ENCODE measurements at places on chromosomes 2 and 18.

- DNase-seq: no peak
Measured at GRCh38 chr18:75016025-75016717, 192.8 kb downstream of the PTGR3 start.

- no peak for DNase-seq
Measured at GRCh38 chr2:60555783-60556139, 2.3 kb upstream of the BCL11A start.

- DNase-seq: peak; percentile 24
Measured at GRCh38 chr18:24910221-24910620, 441.7 kb downstream of the ZNF521 start.

DNA sequence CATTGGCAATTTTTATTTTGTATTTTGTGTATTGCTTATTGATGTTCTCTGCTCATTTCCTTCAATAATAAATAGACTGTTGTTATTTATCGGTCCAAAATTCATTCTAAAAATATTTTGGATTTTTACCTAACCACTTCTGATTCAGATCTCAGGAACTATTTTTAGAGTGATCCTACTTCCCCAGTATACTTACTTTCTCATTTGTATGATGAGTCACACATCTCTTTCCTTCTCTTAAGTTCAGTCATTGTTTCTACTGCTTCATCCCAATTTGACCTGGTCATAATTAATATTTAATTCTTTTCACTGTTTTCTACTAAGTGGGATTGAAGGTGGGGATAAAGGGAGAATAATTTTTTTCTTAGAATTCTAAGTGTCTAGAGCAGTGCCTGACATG lies 75.1 kb downstream of the AGPS start:
- no peak for DNase-seq

GRCh38 chr2:72271276-72271614 lies 123.6 kb upstream of the CYP26B1 start:
- DNase-seq: no peak

DNA sequence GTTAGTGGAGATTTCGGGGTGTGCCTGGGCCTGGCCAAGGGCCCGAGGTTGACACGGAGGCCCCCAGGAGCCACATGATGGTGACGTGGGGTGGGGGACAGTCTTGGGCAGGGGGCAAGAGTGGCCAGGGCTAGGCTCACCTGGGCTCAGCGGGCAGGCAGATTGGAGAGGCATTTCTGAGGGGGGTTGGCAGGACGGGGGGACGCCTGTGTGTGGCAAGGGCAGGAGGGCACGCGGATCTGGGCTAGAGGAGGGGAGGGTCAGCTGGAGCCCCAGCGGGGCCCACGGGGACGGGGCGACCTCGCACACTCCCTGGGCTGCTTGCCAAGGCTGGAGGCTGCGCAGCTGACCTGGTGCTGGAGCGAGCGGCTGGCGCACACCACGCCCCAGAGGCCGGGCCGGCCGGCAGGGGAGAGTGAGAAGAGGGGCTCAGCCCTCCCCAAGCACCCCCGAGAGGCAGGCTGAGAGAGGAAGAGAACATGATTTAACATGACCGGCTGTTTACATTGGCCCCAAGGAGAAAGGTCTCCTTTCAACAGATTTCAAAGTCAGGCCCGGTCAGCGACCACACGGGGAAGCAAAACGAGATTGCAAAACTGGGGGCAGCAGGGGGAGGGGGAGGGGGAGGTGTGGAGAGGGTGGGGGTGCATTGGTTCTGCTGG lies 38.0 kb upstream of the SNED1 start:
- no peak for DNase-seq

DNA sequence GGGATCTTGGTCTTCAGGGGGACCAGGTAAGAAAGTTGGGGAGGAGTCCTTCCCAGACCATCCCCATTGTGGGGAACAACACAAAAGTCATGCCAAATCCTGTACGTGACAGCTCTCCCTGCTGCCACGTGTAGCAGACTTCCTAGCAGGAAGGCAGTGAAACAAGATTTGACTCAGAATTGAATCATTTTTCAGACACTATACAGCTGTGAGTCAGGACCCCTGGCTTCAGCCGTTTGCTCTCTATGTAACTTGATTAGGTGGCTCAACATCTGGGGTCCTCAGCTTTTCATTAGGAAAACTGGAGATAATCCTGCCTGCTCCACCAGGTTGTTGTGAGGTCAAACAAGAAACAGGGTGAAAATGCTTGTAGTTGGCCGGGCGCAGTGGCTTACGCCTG lies 32.9 kb upstream of the PDCL3 start:
- no peak for DNase-seq

GRCh38 chr18:79507546-79508480 lies 112.1 kb downstream of the NFATC1 start:
- DNase-seq: no peak

GRCh38 chr2:238904716-238905115 lies 56.8 kb downstream of the TWIST2 start:
- no peak for DNase-seq

- DNase-seq: no peak
Measured at GRCh38 chr2:69565431-69565839, 78.1 kb downstream of the AAK1 start.

DNA sequence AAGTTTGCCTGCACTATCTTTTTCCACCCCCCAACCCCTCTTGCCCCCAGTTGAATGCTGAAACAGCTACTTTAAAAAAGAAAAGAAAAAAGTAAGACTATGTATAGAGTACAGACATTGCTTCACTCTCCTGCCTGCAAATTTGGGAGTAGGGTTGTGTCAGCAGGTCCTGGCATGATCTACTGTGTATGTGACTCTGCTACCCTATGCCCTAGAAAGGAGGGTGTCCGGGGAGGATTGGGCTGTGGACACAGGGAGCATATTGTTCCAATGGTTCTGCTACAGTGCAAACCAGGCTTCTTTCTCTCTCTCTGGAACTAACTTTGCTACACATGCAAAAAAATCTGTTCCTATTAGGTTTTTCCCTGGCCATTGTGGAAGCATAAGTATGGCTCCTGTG lies 9.9 kb upstream of the ZEB2 start:
- DNase-seq: no peak

DNA sequence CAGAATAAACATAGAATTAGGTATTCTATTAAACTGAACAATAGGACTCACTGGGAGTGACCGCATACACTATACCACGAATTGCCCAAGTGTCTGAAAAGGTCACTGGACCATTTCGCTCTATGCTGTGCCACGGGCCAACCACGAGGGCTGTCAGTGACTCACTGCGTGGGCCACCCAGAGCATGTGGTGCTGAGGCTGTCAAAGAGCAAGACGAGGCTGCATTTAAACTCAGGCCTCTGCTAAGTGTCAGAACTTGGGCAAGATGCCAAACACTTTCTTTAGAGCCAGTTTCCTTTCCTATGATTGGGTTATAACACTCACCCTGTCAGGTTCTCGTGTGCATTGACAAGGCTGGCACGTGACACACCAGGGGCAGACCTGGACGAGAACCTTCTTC lies 97.5 kb downstream of the SH3YL1 start:
- no peak for DNase-seq

DNA sequence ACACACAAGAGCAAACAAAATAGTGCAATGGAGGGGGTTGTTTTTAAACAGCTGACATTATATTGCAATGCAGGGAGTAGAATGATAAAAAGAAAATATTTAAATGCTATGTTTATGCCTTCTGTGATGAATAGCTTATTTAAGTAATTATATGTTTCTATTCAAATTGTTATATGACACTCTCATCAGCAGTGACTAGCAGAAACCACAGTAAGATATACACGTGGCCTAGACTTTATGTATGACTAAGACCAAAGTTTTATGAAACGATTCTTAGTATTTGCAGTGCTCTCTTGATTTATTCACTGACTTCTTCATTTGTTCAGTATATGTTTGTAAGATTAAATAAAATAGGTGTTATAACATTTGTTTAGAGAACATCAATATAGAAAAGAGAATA lies 26.1 kb upstream of the C1D start:
- DNase-seq: no peak

DNA sequence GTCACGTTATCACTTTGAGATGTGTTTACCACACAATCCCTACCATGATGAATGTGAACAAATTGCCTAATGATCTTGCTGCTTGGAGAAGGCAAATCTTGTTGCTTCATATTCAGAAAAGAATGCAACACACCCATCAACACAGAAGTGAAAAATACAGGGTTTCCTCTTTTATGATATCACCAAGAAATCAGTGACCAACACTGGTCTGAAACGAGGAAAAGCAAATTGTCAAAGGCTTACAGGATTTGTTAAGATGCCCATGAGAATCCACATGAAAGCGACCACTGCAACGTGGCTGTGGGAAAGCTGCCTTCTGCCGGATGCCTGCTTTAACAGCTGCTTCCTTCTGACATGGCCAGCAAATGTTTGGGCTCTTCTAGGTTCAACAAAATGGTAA lies 397.6 kb upstream of the LRATD1 start:
- DNase-seq: no peak

GRCh38 chr2:101291973-101292372 lies 16.5 kb downstream of the RNF149 start:
- no peak for DNase-seq

DNA sequence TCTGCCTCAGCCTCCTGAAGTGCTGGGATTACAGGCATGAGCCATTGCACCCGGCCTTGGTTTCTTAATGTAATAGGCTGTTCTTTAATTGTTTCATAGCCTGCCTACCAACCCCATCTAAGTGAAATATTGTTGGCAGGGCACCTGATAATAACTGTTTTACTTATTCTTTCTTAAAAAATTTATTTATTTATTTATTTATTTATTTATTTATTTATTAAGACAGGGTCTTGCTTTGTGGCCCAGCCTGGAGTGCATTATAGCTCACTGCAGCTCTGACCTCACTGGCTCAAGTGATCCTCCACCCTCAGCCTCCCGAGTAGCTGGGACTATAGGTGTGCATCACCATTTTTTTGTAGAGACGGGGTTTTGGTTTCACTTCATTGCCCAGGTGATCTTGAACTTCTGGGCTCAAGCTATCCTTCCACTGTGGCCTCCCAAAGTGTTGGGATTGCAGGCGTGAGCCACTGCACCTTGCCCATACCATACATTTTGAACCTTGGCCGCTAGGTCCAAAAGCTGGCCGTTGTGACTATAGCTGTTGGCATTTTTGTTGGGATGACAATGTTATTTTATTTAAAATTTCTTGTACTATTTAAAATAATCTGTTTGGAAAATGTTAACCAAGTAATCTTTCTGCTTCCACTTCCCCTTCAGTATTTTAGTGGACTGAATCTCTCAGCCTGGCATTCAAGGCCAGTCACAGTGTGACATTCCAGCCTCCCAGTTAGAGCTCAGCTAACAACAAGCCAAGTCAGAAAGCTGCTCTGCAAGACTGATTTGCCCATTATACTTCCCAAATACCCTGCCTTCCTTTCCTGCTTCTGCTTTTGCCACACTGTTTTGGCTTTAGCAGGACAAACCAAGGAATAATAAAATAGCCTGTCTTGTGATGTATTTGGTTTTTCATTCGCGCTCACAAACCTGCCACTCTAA lies 52.4 kb downstream of the BABAM2 start:
- DNase-seq: no peak

DNA sequence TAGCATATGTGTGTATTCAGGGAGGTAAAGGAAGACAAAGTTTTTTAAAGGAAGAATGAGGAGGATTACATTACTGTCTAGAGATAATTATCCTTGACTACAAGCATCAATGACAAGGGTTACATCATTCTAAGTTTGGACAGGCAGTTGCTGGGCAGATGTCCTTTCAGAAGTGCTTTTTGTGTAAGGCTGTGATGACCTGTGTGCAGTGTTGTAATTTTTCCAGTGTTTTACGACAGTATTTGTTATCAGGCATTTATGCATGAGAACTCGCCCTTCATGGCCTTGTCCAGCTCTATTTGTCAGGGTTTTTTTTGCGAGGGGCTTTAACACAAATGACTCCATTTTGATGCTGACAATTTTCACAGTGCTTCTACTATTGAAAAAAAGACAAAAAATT lies 658.3 kb upstream of the NXPH2 start:
- DNase-seq: no peak

- DNase-seq: no peak
Measured at GRCh38 chr2:191187105-191187829, 36.5 kb upstream of the STAT4 start.

- DNase-seq: peak; percentile 36
Measured at GRCh38 chr2:231714639-231715498, 6.5 kb downstream of the PTMA start.

DNA sequence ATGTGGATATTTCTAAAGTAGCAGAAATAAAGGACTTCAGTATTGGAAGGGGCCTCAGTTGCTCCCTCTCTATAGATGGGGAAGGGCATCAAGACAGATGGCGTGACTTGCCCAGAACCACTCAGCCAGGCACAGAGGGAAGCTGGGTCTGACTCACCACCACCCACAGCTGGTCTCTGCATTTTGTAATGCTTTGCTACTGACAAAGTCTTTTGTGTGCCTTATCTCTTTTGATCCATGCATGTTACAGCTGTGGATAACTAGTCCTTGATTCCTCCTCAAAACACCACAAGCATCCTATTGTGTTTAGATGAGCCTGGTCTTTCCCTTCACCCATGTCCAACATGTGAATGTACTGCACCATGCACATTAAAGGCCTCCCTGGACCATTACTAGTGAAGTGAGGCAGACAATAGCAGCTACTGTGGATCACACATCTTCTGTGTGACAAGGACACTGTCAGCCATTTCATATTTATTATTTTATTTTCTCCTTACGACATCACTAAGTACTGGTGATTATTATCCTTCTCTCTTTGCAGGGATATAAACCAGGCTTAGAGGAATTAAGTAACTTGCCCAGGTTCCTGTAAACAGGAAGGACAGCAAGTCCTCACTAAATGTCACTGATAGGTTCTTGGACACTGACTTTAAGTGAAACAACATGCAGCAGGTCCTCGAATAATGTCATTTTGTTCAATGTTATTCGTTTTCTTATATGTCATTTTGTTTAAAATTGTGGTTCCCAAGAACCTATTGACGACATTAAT lies 29.6 kb upstream of the IL37 start:
- peak; percentile 23 for DNase-seq

- no peak for DNase-seq
Measured at GRCh38 chr2:62319070-62319469, 123.2 kb downstream of the B3GNT2 start.

GRCh38 chr2:3034856-3035255 lies 342.8 kb downstream of the EIPR1 start:
- DNase-seq: no peak

GRCh38 chr2:96531872-96532505 lies 4.6 kb upstream of the ARID5A start:
- peak; percentile 84 for DNase-seq

- DNase-seq: no peak
Measured at GRCh38 chr2:207472343-207473048, 57.3 kb upstream of the CREB1 start.

- DNase-seq: no peak
Measured at GRCh38 chr18:24373328-24373727, 24.3 kb downstream of the OSBPL1A start.

DNA sequence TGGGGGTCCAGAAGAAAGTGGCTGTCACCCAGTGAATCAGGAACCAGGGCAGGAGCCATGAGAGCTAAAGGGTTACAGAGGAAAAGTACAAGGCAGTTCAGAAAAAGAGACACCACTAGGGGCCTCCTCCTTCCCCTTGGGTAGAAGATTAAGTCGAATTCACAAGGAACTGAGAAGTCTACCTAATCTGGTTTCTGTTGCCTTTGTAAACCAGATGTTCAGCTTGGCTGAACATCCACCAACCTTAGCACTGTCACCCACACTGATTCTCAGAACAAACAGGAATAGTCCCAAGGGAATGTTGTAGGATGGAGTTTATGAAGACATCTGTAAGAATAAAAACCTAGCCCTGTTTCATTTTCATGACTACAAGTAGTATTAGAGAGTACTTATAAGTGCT lies 90.4 kb upstream of the NOSTRIN start:
- no peak for DNase-seq
